ENCODE measurements at places on chromosomes 13 and 19.
A peak's percentile ranks its signal among the peaks of the same experiment; 100 is the strongest.

DNA sequence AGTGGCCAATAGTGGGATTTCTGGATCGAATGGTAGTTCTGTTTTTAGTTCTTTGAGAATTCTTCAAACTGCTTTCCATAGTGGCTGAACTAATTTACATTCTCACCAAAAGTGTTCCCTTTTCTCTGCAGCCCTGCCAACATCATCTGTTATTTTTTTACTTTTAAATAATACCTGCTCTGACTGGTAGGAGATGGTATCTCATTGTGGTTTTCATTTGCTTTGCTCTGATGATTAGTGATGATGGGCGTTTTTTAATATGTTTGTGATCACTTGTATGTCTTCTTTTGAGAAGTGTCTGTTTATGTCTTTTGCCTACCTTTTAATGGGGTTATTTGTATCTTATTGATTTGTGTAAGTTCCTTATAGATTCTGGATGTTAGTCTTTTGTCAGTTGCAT lies 48.0 kb downstream of the RNASEH2B start:
- DNase-seq: no peak

DNA sequence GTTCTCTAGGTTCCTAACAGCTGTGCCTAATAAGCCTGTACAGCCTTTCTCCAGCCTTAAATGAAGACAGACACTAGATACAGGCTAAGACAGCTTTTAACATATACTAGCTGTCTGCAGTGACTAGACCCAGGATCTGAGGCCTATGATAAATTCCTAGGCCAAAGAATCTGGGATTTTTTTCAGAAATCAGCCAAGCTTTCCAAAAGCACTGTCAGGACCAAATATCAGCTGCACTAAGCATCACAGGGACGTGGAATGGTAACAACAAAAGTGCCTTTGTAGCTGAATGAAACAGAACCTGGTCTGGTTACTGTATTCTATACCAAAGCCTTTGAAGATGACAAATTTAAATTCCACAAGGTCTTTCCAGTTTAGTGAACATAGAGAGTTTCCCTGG lies 77.9 kb upstream of the DOCK9 start:
- no peak for DNase-seq

GRCh38 chr13:59358014-59358413 lies 805.7 kb downstream of the DIAPH3 start:
- no peak for DNase-seq

GRCh38 chr19:8592231-8593009 lies 15.2 kb upstream of the MYO1F start:
- peak; percentile 95 for DNase-seq

GRCh38 chr19:17135001-17135853 lies 59.6 kb downstream of the MYO9B start:
- DNase-seq: peak; percentile 8

DNA sequence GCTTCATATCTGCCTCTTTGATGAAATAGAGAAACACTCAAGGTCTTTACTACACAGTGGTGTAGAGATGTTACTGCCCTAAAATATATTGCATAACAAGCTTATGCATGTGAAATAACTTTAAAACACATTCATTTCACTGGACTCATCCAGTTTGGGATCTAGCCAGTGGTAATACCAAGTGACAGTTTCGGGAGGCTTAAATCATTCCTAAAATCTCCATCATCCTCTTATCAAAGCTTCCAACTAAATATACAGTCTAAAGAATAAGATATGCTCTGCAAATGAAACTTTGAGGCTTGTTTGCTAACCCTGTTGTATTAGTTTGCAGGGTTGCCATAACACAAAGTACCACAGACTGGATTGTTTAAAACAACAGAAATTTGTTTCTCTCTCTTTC lies 52.8 kb downstream of the THSD1 start:
- no peak for DNase-seq

DNA sequence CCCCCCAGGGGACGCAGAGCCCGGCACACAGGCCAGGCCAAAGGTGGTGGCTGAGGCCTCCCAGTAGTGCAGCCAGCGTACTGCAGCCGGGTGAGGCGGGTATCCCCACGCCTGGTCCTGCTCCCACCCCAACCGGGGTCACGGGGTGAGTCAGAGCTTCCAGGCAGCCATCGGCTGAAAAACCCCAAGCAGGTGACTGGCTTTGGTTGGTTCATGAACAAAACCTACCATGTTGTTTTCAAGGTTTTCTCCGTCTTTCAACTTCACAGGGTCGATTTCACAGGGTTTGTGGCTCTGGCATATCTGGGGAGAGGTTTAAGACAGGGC lies 42.1 kb upstream of the C13orf46 start:
- no peak for DNase-seq

DNA sequence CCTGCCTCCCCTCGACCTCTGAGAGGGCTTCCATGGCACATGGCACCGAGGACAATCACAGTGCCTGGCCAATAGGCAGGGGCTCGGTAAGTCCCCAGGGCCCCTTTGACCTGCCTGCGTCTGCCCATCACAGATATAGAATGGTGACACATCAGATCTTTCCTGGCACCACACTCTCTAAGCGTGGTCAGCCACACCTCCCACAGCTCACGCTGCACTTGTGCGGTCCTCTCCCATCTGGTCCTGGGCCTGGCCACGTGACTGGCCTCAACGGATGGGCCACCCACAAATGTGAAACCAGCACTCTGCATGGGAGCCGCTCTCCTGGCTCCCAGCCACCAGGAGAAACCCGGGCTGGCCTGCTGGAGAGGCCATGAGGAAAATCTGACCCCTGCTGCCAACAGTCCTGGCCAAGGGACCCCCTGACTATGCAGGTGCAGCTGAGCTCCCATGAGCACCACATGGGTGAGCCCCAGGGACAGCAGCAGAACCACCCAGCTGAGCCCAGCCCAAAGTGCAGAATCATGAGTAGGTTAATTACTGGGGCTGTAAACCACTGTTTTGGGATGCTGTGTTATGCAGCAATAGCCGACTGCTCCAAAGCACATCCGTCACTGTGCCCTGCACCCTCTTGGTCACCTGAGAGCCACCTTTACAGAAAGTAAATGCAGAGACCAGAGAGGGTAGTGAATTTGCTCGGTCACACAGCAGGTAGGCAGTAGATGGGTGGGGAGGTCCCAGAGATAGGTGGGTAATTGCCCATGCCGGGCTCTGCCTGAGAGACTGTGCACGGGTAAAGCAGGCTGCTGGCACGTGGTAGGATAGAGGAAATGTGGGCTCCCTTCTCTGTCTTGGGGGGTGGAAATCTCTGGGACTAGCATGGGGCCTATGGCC lies 9.7 kb upstream of the MEF2B start:
- DNase-seq: no peak

- DNase-seq: peak; percentile 48
Observed at GRCh38 chr19:29680447-29680846, 15.2 kb downstream of the PLEKHF1 start.

- DNase-seq: no peak
Observed at GRCh38 chr13:110507678-110508381, 53.7 kb downstream of the RAB20 start.

GRCh38 chr19:5932609-5933262 lies 18.7 kb downstream of the CAPS start:
- DNase-seq: no peak

GRCh38 chr13:109792416-109793059 lies 6.2 kb upstream of the IRS2 start:
- no peak for DNase-seq

GRCh38 chr19:13850910-13851733 lies 25.8 kb upstream of the NANOS3 start:
- DNase-seq: peak; percentile 62

DNA sequence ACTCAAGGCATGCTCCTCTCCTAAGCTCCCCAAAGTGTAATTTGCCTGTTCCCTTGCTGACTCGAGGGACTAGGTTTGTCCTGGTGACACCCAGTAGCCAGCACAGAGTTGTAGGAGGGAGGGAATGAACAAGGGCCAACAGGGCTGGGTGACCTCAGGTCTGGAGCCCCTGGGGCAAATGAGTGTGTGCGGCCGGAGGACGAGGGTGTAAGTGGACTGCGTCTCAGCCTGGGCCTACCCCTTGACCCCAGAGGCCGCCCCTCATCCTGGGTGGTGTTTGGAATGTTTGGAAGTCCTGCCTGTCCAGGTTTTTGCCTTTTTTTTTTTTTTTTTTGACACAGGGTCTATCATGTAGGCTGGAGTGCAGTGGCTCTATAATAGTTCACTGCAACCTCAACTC lies 1.3 kb upstream of the ZNF653 start:
- DNase-seq: no peak

GRCh38 chr13:93225610-93226009 lies 997 bp upstream of the GPC6 start:
- DNase-seq: no peak

DNA sequence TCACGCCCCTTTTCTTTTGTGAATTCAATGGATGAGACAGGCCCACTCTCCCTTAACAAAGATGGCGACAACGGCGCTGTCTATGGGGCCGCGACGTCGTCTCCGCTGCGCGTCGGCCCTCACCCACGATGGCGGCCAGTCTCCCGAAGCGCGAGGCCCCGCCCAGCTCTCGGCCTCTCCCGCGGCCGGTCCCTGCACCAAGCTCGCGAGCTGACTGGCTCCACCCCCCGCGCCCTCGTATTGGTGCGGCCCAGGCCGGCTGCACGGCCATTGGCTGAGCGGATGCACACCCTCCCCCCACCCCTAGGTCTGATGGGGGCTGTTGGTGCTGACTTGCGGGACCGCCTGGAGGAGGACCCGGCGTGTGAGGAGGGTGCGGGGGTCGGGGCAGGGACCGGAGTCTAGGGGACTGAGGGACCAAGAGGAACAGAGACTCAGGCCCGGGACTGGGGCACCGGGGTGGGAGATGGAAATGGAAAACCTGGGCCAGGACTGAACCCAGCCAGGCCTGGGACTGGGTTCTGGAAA lies 4.8 kb downstream of the SPHK2 start:
- peak; percentile 94 for DNase-seq

- no peak for DNase-seq
Observed at GRCh38 chr19:58561373-58562121, 3.1 kb upstream of the UBE2M start.

DNA sequence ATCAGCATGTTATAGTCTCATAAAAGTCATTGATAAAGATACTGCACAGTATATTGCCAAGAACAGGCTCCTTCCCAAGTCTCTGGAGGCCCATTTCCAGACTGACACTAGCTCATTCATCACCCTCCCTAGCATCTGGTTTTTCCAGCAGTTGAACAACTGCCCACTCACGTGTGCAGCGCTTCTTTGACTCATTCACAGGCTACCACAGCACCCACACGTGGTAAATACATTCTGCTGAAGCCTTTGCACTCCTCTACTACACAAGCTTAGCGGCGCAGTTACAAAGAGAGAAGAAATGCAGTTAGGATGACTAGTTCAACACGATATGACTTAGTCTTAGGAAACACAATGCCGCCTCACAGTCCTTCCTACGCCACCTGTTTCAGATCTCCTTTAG lies 87.7 kb downstream of the DOCK9 start:
- no peak for DNase-seq

- no peak for DNase-seq
Observed at GRCh38 chr19:28785971-28786370, 427.0 kb downstream of the UQCRFS1 start.

DNA sequence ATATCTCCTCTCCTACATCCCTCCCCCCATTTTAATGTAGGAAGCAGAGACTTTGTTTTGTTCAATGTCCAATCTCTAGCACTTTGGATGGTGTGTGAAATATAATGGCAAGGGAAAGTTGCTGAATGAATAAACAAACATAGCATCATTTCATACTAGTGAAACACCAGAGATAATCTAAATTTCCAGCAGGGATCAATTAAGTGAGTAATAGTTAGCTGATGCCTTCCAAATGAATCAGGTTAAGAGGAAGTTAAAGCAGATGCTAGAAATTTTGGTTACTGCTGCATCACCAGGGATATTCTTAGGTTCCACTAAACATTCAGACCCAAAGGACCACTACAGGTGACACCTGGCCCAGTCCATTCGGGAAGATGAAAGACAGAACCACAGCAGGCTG lies 8.1 kb downstream of the MRPS31 start:
- DNase-seq: no peak

DNA sequence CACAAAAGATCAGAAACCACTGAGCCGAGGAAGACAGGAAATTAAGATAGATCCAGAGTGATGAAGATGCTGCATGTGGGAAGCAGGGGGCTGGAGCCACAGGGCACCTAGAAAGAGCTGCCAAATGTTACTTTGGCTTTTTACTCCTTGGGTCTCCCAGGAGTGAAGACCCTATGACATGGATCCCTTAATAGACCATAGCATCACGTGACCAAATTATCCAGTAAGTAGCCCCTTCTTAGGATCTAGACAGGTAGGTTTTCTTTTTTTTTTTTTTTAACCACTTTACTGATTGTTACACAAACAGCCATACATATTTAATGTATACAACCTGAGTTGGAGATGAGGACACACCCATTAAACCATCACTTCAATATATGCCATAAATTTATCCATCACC lies 183.9 kb upstream of the SOX21 start:
- DNase-seq: no peak

GRCh38 chr13:76440568-76440967 lies 445.6 kb downstream of the KCTD12 start:
- DNase-seq: no peak

DNA sequence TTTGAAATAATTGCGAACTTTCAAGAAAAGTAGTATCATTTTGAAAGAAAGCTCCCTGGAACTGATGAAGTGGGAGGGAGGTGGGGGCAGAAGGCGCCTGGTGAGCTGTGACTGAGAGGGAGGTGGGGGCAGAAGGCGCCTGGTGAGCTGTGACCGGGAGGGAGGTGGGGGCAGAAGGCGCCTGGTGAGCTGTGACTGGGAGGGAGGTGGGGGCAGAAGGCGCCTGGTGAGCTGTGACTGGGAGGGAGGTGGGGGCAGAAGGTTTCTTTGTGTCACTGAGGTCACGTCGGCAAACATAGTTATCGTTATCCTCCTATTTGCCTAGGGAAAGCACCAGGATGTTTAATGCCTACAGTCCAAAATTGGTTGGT lies 24.2 kb downstream of the C2CD4C start:
- no peak for DNase-seq

- DNase-seq: no peak
Observed at GRCh38 chr13:55887561-55887960, 1253.2 kb upstream of the PRR20A start.

DNA sequence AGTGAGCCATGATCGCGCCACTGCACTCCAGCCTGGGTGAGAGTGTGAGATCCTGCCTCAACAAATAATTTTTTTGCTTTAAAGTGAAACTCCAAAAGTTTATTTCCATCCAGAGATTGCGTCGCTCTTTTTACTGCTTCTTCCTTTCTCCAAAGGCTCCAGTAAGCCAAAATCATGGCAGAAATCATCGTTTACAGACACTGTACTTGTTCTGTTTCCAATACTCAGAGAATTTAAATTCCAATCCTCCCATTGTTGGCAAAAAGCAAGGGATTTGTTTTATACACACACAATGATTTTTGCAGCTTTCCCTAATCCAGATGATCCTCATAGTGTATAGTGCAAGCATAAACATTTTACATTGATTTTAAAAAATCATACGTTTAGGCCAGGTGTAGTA lies 15.3 kb downstream of the FBXO27 start:
- DNase-seq: no peak

- DNase-seq: no peak
Observed at GRCh38 chr19:33290956-33291622, 11.2 kb downstream of the CEBPA start.

DNA sequence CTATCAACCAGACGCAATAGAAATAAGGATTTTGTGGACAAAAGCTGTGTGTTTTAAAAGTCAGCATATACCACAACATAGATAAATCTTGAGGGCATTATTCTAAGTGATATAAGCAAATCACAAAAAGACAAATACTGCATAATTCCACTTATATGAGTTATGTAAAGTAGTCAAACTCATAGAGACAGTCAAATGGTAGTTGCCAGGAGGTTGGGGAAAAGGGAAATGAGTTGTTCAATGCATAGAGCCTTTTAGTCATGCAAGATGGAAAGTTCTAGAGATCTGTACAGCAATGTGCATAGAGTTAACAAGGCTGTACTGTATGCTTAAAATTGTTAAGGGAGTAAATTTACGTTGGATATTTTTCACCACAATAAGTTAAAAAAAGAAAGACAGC lies 244.7 kb downstream of the DCT start:
- no peak for DNase-seq

Measured in activated CD8-positive, alpha-beta memory T cell treated with anti-CD3 and anti-CD28 coated beads for 1 hour (primary cell).